ENCODE measurements at places on chromosomes 2 and 18.

DNA sequence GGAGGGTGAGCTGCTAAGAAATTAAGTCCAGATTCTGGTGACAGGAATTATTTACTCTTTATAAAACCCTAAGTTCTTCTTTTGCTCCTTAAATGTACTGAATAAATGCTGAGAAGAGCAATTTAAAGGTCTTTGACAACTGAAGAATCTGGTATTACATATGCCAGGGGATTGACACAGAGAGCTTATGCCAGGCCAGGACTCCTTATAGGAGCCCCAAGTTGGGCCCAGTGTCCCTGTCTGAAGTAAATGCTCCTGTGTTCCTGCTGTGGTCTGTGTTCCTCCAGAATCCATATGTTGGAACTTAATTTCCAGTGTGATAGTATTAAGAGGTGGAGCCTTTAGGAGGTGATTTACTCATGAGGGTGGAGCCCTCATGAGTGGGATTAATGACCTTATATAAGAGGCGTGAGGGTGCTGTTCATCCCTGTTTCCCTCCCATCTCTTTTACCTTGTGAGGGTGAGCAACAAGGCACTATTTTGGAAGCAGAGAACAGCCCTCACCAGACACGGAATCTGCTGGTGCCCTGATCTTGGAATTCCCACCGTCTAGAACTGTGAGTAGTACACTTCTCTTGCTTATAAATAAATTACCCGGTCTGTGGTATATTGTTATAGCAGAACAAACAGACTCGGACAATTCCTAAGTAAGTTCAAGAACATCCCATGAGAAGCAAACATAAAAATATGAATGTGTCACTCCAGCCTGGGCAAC, 39.8 kb downstream of the LYPD6 start:
- DNase-seq, result no peak

GRCh38 chr2:75320898-75321598, 121.7 kb upstream of the TACR1 start:
- DNase-seq, result no peak

DNA sequence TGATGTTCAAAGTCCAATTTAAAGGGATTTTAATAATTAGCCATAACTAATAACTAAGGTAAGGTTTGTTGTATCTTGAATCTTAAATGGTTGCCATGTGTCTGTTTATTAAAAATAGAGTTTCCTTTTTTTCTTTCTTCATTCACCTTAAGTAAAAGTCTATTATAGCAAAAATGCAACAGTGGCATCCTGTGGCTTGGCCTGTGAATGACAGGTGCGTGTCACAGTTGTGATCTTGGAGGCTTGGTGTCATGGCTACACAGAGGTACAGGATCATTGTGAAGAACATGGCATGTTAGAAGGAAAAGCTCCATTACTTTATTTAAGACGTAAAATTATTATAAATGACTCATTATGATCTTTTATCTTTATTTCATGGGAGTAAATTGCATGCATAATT, 246.1 kb downstream of the BCL2 start:
- no peak for DNase-seq

DNA sequence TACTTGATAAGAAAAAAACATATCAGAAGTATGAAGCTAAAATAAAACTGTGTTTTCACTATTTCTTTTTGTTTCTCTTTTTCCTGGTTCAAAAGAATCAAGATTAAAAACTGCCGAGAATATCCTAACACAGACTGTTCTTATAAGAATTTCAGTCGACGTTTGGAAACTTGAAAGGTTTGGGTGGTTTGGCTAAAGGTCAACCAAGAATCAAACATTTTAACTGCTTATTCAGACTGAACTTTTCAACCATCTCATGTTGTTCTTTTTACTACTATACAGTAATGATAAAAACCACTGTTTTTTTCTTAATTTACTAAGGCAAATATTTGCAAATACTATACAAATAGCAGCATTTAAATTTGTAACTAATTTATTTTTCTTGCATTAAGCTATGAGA, 308.5 kb upstream of the TFPI start:
- no peak for DNase-seq

DNA sequence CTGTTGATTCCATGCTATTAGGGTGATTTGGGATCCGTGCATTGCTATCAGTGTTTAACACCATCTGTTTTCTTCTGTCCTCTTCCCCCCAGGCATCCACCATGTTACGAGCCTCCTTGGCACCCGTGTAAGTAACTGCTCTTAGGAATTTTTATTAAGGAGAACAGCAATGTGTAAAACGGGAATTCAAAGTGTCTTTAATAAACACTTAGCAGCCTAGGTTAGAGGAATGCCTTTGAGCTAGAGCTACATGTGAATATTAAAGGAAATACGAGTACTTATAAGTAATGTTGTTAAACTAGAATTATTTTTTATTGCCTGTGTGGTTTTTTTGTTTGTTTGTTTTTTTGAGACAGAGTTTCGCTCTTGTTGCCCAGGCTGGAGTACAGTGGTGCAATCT, 58.1 kb downstream of the ARMC9 start:
- DNase-seq, result no peak

DNA sequence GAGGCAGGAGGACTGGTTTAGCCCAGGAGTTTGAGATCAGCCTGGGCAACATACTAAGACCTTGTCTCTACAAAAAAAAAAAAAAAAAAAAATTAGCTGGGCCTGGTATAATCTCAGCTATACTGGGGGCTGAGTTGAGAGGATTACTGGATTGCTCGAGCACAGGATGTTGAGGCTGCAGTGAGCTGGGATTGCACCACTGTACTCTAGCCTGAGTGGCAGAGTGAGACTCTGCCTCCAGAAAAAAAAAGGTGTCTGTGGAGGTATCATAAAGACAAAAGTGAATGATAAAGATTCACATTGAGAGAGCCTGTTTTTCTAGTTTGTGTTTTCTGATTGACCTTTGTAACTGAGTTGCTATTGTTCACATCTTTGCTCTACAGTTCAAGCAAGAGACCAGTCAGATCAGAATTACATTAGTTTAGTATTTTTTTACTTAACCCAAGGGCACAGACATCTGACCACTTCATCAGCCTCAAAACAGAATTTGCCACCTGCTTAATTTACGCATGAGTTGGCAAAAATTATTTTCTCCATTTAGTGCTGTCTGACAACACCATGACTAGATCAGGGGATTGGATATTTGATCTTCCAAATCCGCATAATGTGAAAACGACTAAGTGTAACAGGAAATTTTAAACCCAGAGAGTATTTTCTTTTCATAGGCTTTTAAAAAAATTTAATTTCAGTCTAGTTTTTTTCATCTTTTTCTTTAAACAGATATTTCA, 271.0 kb downstream of the TGIF1 start:
- DNase-seq, result no peak

DNA sequence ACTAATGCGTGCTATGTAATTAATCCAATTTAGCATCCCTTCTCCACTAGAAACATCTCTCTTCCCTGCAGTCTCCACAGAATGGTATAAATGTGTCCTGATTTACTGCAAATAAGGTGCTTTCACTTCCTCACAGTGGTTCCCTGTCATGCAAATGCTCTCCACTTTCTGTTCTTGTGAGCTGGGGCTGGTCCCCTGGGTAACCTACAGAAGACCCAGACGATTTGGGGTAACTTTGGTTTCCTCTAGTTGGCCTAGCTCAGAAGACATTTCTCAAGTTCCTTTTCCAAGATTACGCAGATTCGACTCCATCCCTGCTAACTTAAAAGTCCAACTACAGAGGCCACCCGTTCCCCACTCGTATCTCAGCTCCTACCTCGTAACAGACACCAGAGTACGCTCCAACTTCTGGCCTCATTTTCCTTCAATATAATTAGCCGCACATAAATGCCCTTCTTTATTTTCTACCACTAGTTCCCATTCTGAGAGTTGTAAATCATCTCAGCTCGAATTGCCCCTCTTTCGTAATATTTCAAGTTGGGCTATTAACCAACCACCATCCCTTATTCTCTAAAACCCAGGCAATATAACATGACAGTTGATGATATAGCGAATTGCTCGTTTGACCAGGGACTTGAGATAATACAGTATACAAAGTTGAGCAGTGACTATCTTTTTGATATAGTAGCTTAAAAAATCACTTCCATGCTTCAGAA, 28.8 kb upstream of the NEDD4L start:
- DNase-seq, result no peak

DNA sequence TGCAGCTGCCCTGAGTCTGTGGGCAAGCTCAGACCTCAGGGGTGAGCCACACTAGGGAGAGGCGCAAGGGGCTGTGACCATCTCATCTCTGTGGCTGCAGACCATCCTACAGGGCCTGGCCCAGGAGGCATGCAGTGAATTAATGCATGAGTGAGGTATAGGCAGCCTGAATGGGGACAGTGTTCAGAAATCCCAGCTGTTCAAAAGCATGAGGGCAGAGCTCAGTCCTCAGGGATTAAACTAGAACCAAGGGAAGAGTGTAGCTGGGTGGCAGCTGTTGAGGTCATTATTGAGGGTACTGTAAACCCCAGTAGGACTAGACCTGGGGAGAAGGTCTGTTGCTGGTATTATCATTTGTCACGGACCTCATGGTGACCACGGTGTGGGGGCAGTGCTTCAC, 17.0 kb downstream of the TMEM177 start:
- no peak for DNase-seq

GRCh38 chr2:219490186-219490585, 8.5 kb upstream of the GMPPA start:
- DNase-seq, result no peak

- DNase-seq, result no peak
Measured at GRCh38 chr2:23478933-23479683, 94.1 kb downstream of the KLHL29 start.

DNA sequence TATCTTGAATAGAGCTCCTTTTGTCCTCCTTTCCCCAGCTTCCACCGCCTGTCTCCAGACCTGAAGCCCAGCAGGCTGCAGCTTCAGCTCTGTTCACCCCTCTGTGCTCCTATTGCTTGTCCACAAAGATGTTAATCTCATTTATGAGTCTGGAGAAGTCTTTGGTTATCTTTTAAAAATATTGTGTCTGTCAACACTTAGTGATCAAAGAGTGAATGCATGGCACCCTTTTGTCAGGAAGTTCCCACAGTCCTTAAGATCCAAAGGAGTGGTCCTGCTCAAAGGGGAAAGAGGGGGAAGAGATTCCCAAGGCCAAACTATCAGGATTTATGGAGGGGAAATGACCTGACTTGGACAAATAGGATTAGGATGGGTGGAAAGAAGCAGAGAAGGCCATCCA, 118.9 kb downstream of the ACAA2 start:
- no peak for DNase-seq

- DNase-seq, result no peak
Measured at GRCh38 chr18:62876111-62876510, 160.8 kb downstream of the PHLPP1 start.

- DNase-seq, result no peak
Measured at GRCh38 chr2:129857200-129857599, 122.3 kb upstream of the RAB6C start.

- no peak for DNase-seq
Measured at GRCh38 chr2:98126061-98126460, 39.1 kb downstream of the VWA3B start.

GRCh38 chr2:225122007-225122406, 79.7 kb upstream of the DOCK10 start:
- no peak for DNase-seq

DNA sequence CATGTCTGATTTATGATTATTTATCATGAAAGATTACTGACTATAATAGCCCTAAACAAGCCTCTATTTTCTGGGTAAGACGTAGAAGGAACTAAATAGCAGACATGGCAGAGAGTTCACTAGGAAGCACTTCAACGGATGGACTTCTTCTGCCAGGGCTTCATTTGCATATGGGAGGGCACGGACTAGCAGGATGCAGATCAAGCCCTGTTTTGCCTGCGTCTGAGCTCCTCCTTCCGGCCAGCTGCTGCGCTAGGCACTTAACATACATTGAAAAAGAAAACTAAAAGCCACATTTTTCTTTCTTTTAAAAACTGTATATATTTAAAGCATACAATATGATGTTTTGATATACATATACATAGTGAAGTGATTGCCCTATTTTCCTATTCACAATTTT, 340.0 kb upstream of the MEX3C start:
- no peak for DNase-seq

GRCh38 chr18:62796216-62796621, 80.9 kb downstream of the PHLPP1 start:
- DNase-seq, result no peak

- no peak for DNase-seq
Measured at GRCh38 chr2:12261986-12262680, 454.6 kb upstream of the TRIB2 start.

GRCh38 chr2:108212671-108213070, 27.1 kb upstream of the SULT1C3 start:
- no peak for DNase-seq

DNA sequence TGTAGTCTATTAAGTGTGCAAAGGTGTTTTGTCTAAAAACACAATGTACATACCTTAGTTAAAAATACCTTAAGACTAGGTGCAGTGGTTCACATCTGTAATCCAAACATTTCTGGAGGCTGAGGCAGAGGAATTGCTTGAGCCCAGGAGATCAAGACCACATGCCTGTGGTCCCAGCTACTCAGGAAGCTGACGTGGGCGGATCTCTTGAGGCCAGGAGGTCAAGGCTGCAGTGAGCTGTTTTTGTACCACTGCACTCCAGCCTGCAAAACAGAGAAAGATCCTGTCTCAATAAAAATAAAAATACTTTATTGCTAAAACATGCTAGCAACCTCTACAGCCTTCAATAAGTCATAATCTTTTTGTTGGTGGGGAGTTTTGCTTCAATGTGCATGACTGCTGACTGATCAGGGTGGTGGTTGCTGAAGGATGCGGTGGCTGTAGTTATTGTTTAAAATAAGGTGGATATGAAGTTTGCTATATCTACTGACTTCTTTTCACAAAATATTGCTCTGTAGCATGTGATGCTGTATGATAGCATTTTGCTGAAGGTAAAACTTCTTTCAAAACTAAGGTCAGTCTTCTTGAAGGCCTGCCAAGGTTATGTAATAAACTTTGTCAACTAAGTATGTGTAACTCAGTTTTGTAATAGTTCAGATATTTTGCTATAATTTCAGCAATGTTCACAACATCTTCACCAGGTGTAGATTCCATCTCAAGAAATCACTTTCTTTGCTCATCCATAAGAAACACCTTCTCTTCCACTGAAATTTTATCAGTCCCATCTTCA, 1238.0 kb upstream of the NRXN1 start:
- DNase-seq, result no peak

- DNase-seq, result no peak
Measured at GRCh38 chr2:42532397-42532796, 36.0 kb upstream of the MTA3 start.

DNA sequence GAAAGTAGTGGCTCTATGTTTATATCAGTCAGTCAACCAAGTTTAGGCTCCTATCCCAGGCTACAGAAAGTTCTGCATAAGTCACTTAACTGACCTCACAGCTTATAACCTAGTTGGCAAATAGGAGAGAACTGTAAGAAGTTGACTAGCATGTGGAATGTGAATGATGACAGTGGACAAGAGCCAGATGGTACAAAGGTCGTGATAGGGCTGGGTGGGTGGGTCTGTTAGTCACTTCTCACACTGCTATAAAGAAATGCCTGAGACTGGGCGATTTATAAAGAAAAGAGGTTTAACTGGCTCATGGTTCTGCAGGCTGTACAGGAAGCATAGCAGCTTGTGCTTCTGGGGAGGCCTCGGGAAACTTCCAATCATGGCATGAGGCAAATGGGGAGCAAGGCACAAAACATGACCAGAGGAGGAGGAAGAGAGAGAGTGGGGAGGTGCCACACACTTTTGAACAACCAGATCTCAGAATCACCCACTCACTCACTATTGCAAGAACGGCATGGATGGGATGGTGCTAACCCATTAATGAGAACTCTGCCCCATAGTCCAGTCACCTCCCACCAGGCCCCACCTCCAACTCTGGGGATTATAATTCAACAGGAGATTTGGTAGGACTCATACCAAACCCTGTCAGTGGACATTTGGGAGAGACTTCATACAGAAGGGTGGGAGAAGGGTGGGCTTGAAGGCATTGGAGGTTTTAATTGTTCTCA, 68.8 kb downstream of the LTBP1 start:
- DNase-seq, result no peak

Measured in stimulated activated CD8-positive, alpha-beta memory T cell treated with anti-CD3 and anti-CD28 coated beads, Interleukin-2, amount 100 ng/mL, for 48 hours (primary cell).